ENCODE measurements at places on chromosomes 3 and 15.
A peak's percentile ranks its signal among the peaks of the same experiment; 100 is the strongest.

DNA sequence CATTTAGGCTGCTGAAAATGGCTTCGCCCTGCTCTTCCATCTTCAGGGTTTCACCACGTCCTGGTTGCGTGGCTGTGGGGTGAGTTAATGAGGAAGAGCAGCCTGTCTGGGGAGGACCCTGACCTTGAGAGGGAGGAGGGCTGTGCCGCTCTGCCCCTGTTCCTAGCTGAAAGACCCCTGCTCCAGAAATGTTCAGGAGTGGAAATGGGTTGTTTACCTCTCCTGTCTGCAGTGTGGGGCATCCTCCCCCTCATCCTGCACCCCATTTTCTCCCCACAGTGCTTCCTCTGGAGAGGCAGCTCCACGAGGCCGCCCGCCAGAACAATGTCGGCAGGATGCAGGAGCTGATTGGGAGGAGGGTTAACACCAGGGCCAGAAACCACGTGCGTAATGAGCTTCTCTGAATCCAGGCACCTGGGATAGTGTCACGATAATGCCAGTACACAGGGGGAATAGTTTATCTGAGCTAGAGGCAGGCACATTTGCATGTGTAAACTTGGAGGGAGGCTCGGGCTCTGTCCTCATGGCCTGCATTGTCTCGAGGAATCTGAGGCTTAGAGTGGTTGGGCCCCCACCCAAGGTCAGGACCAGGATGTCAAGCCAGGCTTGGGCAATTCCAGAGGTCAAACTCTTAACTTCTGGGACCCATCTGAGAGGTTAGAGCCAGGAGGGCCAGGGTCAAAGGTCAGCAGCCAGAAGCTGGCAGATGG is 4.0 kb downstream of the ANKDD1A start:
- no peak for DNase-seq

GRCh38 chr15:67564968-67565345 is 22.5 kb downstream of the MAP2K5 start:
- DNase-seq: no peak

GRCh38 chr3:40713795-40714194 is 189.0 kb downstream of the ZNF621 start:
- no peak for DNase-seq

- DNase-seq: no peak
These were observed 44.8 kb upstream of the ATP2C1 start for GRCh38 chr3:130849091-130849552.

- DNase-seq: no peak
These were observed 17.2 kb upstream of the CCR4 start for GRCh38 chr3:32934150-32934742.

- DNase-seq: peak; percentile 27
These were observed at the start of gene NDN for GRCh38 chr15:23687143-23687470. Gene NDN, minus strand, starts transcription at chr15:23687305. Its CDS starts 88 bp downstream, at chr15:23687217.

DNA sequence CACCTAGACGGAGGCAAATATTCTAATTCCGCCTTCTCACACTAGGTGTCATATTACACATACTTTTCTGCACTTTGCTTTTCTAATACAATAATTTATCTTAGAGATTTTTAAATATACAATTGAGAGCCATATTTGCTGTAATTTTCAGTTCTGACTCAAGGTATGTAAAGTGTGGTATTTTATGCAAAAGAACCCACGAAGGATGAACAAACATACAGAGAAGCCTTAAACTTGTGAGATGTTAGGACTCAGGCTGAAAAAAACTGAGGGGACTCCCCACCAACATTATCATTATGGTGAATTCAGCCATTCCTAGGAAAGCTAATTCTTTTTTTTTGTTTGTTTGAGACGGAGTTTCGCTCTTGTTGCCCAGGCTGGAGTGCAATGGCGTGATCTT is 9.6 kb downstream of the ZBTB11 start:
- DNase-seq: no peak

DNA sequence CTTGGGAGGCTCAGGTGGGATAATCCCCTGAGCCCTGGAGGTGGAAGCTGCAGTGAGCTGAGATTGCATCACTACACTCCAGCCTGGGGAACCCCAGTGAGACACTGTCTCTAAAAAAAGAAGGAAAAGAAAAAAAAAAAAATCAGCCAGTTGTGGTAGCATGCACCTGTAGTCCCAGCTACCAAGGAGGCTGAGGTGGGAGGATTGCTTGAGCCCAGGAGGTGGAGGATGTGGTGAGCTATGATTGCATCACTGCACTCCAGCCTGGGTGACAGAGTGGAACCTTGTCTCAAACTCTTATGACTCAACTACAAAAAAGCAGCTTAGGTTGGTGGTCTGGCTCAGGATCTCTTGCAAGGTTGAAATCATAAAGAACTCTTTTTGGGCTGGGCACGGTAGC is 19.3 kb upstream of the GPX1 start:
- no peak for DNase-seq

GRCh38 chr3:170059447-170059846 is 21.7 kb downstream of the GPR160 start:
- DNase-seq: no peak

- DNase-seq: no peak
These were observed 40.1 kb downstream of the OXNAD1 start for GRCh38 chr3:16305111-16305541.

DNA sequence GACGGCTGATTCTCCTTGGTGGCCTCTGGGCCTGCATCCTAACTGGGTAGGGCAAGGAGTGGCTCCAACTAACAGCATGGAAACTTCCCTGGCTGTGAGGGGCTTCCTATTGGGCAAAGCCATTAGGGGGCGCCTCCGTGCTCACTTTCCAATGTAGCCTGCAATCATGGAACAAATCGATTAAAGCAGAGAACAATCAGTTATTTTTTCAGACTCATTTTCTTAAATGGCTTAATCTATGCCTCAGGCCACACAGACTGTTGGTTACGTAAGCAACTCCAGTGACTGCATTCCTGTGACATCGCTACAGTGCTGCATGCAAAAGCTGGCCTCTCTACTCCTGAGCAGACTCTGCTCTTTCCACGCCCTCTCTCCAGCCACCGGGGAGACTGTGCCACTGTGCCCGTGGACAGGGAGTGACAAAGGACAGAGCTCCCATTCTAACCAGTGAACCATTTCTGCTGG is 278.9 kb downstream of the KLF13 start:
- no peak for DNase-seq

- DNase-seq: no peak
These were observed 901.7 kb downstream of the PLOD2 start for GRCh38 chr3:145259166-145259880.

- no peak for DNase-seq
These were observed 147.5 kb downstream of the STT3B start for GRCh38 chr3:31680072-31680870.

GRCh38 chr15:78301326-78301725 is 1.9 kb upstream of the SKIC8 start:
- no peak for DNase-seq

DNA sequence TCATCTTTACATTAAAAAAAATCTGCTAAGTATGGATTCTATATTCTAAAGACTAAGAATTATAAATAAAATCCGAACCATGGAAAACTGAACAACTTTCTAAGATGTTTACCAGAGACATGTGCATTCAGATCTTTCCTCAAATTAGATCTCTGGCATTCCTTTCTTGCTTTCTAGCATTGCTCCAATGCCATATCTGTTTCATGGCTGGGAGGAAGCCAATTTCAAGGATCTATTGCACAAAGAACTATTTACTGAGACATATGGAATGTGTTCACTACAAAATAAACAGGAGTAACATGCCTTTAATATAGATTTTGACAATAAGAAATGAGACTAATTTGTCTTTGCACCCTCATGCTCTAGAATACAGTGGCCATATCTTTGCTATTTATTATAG is 45.1 kb upstream of the NANOGP8 start:
- DNase-seq: no peak

DNA sequence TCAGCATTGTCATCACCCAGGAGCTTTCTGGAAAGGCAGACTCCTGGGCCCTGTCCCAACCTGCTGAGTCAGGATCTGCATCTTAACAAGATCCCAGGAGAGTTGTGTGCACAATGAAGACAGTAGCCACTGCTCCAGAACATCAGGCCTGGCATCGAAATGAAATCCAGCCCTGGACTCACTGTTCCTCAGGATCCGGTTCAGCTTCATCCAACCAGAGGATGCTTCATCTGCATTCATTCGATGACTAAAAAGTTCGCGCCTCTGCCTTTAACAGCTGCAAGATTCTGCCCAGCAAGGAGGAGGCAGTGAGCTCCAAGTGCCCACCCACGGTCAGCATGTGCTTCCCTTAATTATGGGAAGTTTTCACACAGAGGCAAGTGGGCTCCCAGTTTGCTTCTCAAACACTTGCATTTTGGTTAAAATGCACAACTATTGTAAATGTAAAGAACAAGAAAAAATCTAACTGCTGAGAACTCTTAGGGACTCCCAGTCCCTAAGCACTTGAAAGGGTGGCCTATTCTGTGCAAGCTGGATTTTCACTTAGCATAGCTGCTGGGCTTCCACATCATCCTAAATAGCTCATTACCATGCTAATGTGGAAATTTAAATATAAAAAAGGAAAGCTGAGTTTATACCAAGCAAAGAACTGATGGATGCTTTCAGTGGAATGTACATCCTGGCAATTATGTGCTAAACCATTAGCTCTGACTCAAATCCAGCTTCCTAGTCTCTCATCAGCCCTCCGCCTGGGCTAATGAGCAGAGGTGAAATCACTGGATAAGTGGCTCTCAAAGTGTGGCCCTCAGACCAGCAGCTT is 25.5 kb upstream of the ESYT3 start:
- no peak for DNase-seq

GRCh38 chr3:129974833-129975704 is 549 bp downstream of the TRH start:
- DNase-seq: no peak

DNA sequence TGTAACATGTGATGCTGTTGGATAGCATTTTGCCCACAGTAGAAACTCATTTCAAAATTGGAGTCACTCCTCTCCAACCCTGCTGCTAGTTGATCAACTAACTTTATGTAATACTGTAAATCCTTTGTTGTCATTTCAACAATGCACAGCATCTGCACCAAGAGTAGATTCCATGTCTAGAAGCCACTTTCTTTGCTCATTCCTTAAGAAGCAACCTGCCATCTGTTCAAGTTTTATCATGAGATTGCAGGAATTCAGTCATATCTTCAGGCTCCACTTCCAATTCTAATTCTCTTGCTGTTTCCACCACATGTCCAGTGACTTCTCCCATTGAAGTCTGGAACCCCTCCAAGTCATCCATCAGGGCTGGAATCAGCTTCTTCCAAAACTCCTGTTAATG is 42.9 kb downstream of the AKAP13 start:
- no peak for DNase-seq

GRCh38 chr3:123781571-123782275 is 102.4 kb downstream of the MYLK start:
- no peak for DNase-seq

- DNase-seq: no peak
These were observed 63.9 kb downstream of the IMPG2 start for GRCh38 chr3:101256511-101256910.

GRCh38 chr3:119175872-119176756 is 2.7 kb downstream of the UPK1B start:
- no peak for DNase-seq

GRCh38 chr3:79249701-79250100 is 518.1 kb downstream of the ROBO1 start:
- no peak for DNase-seq

DNA sequence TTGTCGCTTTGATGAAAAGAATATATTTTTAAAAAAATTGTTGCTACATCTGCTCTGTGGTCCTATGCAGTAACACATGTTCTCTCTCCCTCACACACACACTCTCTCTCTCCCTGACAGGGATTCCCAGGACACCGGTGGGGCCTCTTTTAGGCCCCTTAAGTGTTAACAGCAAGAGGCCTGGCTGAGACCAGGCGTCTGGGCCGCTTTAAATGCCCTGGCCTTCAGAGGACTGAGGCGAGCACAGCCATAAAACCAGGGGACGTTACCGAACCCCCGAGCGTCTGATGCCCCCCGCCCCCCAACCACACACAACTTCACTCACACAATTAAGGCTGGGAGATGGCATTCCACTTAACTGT is 1.7 kb downstream of the BNC1 start:
- DNase-seq: no peak

DNA sequence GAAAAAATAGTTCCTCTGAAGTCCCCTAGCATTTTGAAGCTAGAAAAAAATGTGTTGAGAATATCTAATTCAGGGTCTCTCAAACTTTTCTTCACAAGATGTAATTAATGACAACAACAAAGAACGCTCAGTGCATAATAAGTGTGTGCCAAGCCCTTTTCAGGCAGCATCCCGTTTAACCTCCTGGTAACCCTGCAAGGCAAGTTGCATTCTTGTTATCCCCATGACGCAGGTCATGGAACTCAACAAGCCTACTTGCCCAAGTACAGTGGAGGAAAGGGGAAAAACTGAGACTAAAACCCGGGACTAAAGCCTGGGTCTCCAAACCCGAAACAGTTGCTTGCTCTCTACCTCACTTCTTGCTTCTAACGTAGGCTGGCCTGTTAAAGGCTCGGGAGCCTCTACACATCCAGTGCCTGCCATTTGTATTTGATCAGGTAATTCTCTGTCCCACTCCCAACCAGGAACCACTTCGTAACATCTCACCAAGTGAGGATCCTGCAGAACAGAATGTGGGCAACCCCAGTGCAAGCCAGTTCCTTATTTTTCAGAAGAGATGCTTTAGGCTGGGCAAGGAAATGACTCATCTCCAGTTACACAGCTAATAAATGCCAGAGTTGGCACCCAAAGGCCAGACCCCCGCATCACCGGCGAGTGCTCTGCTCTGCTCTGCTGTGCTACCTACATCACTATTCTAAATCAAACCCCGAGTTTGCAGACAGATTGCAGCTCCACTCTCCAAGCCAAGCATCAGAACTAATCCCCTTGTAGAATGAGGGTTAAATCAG is 28.3 kb downstream of the LMCD1 start:
- DNase-seq: no peak

DNA sequence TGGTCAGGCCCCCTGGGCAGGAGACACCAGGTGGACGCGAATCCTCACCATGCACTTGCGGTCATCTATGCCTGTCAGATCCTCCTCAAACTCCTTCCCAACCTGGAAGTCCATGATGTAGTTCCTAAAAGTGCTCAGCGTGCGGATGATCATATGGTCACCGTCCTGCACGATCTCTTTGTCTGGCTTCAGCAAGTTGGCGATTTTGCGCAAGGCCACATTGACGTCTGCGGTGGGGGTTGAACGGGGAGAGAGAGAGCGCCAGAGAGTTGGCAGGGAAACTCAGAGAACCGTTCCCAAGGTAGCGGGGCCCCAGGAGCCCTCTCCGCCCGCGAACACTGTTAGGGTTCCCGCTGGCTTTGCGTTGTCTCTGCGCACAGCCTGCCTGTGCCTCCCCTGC is 809 bp downstream of the RBP1 start:
- no peak for DNase-seq

- no peak for DNase-seq
These were observed 89.3 kb downstream of the OXNAD1 start for GRCh38 chr3:16354291-16354690.

GRCh38 chr15:58724466-58724865 is 25.0 kb downstream of the ADAM10 start:
- DNase-seq: no peak
